ENCODE measurements at places on chromosomes 7 and 10.
A peak's percentile ranks its signal among the peaks of the same experiment; 100 is the strongest.

GRCh38 chr7:45048748-45049147, 40.0 kb downstream of the NACAD start:
- DNase-seq, result no peak

DNA sequence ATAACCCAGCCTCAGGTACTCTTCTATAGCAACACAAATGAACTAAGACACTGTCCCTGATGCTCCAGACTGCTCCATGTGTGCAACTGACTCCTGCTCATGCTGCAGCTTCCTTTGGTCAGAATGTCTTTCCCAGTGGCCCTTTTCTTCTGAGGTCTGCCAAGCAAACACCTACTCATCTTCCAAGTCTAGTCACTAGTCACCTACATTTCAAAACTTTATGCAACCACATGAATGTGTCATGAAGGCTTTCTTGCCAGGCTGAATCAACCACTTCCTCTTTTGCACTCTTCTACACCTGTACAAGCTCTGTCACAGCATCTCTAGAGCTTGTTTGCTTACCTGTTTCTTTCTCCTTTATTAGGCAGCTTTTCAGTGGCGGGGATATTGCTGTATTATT, 75.8 kb downstream of the LSMEM1 start:
- DNase-seq, result no peak

DNA sequence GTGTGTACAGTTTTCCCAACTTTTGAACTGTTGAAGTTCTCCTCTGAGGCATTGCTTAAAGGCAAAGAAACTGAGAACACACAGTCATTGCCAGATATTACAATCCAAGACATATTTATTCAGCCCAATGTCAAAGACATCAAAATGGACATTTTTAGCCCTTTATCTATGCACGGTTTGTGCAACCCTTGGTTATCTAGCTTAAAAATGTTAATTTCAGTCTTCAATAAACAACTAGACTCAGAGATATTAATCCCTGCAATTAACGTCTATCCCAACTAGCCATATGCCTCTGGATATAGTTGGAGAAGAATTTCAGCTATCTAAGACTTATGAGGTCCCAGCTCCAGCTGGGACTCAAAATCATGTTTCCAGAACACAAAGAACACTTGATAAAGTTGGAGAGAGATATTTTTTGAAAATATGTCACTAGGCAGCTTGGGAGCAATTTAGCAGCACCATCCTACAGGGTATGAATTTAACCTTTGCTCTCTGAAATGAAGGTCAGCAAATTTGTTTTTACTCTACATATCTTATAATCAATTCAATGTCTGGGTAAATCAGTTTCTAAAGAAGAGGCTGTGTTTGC, 357.0 kb downstream of the RNLS start:
- DNase-seq, result no peak

DNA sequence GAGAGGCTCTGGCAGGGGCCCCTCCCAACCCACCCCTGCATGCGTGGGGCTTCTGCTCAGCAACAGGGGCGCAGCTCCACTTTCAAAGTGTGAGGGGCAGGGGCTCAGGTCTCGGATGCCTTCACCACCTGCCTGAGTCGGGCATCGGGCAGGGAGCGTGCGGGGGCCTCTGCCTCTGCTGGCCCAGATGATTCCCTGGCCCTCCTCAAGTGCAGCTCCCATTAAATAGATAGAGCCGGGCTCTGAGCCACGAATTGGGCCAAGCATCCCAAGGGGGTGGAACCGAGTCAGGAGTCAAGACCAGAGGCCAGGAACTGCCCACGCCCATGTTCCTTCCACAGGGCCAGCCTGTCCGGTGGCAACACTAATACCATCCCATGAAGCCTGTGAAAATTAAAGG, 108.9 kb upstream of the FAM20C start:
- DNase-seq, result no peak

DNA sequence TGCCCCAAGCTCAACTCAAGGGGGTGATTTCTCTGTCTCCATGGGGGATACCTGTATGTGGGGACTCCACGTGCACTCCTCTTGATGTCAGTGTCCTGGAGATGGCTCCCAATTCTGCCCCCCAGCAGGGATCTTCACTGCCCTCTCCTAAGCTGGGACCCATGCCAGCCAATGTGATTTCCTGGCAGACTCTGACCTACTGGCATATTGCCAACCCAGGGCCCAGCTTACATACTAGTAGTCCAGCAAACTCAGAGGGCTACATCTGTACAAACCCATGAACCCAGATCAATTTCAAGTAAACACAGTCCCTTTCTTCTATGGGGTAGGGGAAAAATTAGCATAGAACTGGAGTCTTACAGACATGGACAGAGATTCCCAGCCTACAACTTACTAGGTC, 26.2 kb upstream of the BMPR1A start:
- DNase-seq, result no peak

DNA sequence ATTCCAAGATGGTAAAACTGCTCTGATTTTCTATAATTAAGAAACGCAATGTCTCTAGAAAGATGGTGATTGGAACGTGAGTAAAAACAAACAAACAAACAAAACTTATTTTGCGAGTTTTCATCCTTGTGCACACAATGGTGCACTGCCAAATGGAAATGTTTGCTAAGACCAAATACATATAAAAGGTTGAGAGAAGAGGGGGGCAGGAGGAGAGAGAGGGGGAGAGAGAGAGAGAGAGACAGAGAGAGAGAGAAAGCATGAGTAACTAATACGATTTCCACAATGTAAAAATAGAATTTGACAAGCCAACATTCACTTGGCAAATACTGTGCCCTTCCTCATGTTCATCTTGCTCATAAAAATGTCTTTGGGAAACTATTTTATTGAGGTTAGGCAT, 375.4 kb downstream of the CNTNAP2 start:
- no peak for DNase-seq

GRCh38 chr10:49361178-49361554, 34.7 kb downstream of the DRGX start:
- DNase-seq, result no peak

- no peak for DNase-seq
These were observed 45.0 kb upstream of the FOXL3 start for GRCh38 chr7:244974-245373.

- DNase-seq, result no peak
These were observed 177.1 kb upstream of the SVIL start for GRCh38 chr10:29811751-29812427.

DNA sequence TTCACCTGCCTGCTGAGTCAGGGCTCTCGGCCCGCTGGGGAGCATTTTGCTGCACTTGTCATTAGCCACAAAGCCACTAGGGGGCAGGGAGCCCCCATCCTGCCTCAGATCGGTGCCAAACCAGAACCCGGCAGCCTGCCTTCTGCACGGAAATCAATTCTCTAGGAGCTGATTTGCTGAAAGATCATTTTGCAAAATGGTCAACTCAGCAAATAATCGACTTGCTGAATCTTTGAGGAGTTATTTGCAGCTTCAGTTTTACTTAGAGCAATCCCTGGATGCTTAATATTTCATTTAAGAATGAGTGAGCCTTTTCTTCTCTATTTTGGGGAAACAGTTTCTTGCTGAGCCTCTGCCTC, 1.7 kb upstream of the GIMAP8 start:
- peak; percentile 76 for DNase-seq

Data from stimulated activated CD4-positive, alpha-beta T cell treated with anti-CD3 and anti-CD28 coated beads, Interleukin-15, amount 100 ng/mL, for 1 hour (primary cell).